Suppressor macrophage treated with lipopolysaccharide for 1 hour (primary cell): ENCODE measurements at places on chromosomes 16 and 17.
A peak's percentile ranks its signal among the peaks of the same experiment; 100 is the strongest.

- DNase-seq, result no peak
Measured at GRCh38 chr17:82013772-82014321, 8.8 kb downstream of the CENPX start.

DNA sequence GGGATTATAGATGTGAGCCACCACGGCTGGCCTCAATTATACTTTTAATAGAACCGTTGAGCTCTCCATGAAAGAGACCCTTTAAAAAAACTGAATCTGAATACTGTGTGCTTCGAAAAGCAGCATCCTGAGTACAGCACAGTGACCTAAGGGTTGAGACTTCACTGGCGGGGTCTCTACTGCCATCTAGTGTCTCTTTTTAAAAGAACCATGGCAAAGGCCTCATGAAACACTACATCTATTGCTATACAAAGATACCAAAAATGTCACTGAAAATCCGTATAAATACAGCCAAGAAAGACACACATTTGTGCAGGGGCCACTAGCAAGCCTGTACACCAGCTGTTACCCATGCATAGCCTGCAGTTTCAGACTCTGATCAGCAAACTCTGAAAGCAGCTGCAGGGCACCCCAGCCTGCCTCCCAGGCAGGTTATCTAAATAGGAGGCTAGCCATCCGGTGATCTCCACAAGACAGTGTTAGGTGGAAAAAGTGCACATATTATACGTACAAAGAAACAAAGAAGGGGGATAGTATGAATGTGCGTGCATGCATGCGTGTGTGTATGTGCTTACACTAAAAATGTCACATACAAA is 35.3 kb downstream of the NPLOC4 start:
- DNase-seq, result peak; percentile 78

DNA sequence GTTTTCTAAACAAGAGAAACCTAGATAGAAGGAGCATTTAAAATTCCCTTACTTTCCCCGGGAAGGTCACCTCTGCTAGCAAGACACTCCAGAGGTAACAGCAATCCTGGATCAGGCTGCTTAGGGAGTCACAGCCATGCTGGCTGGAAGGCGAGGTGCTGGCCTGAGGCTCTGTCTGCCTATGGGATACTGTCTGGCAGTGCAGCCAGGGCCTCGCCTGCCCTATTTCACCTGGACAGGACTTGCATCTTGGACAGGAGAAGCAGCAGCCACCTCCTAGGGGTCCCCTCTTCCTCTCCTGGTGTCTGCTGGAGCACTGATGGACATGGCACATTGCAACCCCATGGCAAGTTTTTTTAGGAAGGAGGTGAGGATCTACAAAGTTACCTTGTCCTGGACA is 15.1 kb downstream of the FA2H start:
- DNase-seq, result no peak

DNA sequence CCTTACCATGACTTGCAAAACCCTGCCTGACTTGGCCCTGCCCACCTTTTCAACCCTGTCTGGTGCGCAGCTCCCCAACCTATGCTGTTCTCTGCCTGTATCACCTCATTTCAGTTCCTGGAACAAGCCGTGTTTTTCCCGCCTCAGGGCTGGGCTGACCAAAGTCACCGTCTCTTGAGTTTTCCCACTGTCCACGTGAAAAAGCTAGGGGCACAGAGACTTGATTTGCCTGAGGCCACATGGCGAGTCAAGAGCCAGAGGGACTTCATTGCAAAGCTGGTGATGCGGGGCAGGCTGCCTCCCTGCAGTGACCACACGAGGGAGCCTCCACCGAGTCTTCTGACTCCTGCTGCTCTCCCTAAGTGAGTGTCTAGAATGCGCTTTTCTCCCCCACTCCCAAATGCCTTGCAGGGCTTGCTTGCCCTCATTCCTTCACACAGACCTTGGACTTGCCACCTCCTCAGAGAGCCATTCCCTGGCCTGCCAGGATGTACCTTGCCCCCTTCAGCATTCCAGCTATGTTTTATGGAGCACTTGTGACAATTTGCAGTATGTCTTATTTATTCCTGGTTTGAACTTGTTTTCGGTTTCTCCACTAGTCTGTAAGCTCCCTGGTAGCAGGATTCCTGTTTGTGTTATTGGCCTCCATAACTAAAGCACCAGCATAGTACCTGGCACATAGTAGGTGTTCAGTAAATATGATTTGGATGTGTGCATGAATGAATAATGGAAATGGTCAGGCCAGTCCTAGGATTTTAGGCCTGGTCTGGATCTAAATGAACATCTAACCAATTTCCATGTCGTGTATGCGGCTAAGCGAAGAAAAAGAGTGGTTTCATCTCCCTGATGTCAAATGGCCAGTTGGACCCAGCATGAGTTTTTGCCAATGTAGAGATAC is 252.3 kb downstream of the SNX29 start:
- peak; percentile 53 for DNase-seq

DNA sequence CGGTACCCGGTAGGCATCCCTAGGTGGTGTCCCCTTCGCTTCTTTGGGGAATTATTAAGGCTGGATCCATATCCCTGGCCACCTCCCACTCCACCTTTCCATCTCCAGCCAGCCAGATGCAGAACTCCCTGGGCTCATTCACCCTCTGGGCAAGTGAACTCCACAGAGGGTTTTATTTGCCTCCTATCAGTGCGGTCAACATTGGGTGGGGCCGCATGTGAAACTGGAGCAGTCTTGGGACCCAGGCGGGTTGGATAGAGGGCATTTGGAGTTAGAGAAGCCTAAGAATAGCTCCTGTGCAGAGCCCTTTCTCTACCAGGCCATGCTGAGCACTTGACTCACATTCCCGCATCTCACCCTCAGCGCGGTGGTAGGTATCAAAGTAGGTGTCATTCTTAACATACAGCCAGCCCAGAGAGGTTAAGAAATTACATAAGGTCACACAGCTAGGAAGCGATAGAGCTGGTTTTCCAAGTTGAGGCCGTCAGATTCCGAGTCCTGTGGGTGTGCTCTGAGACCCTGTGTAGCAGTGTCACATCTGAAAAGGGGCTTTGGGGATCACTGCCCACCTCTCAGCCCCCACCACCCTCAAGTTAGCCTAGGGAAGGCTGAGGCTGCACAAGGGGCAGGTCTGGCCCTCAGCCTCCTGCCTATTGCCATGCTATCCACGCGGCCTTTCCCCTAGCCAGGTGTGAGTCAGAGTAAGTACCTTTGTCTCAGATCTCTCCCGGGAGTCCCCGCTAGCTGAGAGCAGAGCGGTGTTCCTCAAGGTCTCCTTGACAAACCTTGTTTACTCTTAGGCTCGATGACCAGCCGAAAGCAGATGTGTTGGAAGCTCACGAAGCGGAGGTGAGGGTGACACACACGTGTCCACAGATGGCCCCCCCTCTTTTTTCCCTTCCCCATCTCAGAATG is 26.9 kb upstream of the LGALS9 start:
- DNase-seq, result no peak

DNA sequence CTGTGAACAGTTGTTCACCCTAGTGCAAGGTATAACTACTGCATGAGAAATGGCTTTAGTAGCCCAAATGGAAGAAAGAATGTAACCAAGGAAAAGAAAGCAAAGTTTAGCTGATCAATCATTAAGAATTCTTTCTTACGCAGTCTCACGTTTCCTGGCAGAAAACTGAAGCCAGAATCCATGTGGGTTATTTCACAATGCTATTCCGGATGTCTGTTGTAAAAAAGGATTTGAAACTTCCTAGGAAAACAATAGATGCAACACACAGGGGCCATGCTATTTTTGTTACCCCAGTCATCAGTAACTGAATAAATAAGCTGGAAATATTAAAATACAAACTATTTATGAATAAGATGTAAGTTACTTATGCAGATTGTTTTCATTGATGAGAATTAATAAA is 802.5 kb downstream of the CDH8 start:
- no peak for DNase-seq

DNA sequence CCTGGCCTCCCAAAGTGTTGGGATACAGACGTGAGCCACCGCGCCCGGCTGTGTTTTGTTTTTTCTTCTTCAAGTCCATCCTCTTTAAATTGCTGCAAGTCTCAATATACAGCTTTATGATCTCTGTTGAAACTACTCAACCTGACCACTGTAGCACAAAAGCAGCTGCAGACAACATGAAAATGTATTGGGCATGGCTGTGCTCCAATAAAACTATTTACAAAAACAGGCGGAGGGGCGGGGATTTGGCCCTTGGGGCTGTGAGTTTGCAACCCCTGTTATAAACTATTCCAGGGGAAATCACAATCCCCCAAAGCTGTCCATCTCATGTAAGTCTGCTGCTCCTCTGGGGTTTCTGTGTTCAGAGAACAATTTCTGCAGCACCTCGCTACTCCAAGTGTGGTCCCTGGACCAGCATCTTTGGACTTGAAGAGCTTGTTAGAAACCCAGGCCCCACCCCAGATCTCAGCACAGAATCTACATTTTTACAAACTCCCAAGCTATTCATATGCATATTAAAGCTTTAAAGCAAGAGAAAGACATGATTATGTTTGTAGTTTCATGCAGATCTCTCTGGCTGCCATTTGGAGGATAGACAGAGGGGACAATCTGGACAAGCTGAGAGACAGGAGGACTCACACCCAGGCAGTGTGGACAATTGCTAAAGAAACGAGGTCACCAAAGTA is 33.6 kb downstream of the TEKT5 start:
- DNase-seq, result no peak

DNA sequence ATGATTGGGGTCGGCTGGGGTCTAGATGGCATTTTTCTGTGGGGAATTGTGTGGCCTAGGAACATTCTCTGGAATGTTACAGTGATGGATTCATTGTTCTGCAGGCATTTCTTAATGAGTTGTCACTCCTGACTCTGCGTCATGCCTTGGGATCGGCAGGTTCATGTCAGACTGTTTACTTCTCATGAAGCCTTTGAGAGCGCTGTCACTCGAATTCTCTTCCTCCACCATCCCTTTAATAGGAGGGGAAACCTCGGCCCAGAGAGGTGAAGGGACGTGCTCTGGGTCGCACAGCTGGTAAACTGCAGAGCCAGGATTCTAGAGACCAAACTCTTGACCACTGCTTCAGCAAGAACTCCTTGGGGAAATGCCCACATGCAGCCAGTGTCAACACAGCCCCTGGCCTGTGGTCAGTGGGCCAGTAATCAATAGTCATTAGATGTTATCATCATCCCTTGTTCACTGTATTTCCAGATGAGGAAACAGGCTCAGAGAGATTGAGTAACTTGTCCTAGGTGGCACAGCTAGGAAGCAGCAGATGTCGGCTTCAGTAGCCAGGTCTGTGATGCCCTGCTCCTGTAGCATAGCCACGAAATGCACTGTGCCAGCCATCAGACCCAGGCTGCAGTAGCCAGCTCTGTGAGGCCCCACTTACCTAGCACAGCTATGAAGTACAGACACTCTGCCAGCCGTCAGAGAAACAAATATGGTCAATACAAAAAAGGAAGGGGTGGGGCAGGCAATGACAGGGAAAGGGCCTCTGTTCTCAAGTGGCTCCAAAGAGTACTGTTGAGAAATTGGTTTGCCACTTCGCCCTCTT is 259.0 kb downstream of the CPPED1 start:
- peak; percentile 15 for DNase-seq

DNA sequence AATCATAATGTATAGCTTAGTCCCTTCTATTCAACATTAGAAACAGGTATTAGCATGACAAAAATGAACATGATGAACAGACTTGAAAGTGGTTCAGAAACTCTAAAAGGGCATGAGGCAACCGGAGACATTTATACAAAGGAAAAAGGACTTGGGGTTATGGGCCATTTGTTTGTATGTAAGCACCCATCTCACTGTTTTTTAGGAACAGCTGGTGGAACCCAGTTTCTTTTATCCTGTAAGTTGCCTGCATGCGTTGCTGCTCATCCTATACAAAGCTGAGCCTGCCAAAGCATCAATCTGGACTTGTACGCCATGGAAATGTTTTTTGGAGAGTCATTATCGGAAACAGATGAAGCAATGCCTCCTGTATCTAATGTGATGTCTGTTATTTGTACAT is 72.3 kb upstream of the NACA2 start:
- DNase-seq, result no peak

DNA sequence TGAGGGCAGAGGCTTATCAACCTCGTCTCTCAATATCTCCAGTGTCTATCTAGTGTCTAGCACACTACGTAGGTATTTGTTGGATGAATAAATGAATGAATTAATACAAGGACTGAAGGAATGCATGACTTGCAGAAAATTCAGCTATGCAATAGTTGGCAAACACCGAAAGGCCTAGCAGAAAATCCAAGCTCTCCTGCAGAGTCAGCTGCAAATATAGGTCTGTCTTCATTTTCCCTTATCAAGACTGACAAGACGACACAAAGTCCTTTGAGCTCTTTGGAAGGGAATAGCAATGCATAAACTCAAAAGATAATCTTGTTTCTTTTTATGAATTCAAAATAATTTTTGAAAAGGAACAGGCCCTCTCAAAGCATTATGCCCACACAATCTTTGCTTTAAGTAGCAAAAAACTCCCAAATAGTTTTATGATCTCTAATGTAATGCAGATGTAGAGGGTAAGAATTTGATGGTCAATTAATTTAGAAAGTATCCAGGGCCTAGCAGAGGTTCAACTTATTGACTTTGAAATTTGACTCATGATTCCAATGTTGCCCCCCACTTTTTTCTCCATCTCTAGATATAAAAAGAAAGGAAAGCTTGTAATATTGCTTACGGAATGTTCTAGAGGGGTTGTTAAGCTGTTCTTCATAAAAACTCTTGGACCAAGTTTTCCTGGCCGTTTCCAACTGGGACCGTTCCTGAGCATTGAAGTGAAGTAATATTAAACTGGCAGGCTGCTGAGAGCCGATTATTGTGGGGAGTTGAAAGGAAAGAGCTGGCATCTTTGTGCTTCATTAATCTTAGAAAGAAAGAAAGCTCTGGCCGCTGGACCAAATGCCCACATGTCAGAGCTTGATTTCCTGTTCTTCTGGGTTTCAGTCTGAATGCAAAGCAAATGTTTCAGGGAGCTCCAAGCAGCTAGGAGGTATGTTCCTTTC is 227.3 kb downstream of the HS3ST3A1 start:
- no peak for DNase-seq

- DNase-seq, result no peak
Measured at GRCh38 chr17:4184811-4185210, 41.8 kb downstream of the CYB5D2 start.

DNA sequence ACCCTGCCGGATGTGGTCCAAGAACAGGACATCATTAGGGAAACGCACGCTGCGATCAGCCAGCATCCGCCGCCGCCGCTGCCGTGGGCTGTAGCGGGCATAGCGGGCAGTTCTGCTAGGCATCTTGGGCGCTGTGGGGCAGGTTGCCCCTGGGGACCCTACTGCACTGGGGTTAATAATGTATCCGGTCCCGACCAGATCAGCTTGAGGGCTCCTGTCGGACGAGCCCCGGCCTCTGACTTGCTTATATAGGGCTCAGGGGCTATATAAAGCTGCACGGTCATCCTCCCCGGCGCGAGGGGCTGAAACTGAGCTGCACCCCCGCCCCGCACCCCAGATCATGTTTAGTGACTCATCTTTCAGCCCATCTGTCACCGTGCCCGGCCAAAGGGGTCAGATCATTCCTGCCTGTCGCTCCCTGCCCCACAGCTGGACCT is at the start of gene PPP1R27:
TSS of gene PPP1R27 (minus strand) at position 220 of the 437 bp plus-strand sequence. CDS start at position 123, 97 bp downstream.
- DNase-seq, result no peak

- DNase-seq, result no peak
Measured at GRCh38 chr16:50340578-50340977, 28.2 kb downstream of the BRD7 start.
